ENCODE measurements at places on chromosomes 16 and 17.
A peak's percentile ranks its signal among the peaks of the same experiment; 100 is the strongest.

DNA sequence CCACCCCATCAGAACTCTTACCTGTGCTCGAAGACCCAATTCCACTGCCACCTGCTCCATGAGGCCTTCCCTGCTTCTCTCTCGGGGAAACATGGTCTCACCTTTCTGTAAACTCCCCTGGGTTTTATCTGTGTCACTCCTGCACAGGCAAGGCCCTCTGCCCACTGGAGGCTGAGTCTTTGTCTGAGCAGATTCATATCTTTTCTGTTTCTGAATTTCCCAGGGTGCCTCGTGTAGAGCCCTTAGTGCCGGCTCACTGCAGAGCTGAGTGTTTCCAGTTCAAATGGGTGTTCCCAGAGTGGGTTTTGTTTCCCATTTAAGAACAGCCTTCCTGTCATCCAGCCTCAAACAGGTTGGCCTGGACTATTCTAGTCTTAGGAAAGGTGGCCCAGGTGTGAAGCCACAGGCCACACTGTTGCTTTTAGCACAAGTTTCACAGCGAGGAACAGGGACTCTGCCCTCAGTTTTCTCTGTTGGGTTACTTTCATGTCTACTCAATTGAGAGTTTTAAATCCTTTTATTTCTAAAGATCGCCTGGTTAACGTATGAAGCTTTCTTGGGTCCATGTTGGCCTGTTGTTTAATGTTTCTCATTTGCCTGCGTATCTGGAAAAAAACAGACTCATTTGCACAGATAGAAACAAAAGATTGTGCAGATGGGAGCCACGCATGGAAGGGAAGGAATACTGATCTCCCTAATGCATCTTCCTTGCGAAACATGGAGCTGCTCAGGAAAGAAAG is 228.7 kb downstream of the MSI2 start:
- no peak for DNase-seq

GRCh38 chr16:87345726-87346424 is 28.7 kb upstream of the C16orf95 start:
- no peak for DNase-seq

GRCh38 chr17:42188749-42189650 is 3.7 kb upstream of the HCRT start:
- DNase-seq, result no peak

DNA sequence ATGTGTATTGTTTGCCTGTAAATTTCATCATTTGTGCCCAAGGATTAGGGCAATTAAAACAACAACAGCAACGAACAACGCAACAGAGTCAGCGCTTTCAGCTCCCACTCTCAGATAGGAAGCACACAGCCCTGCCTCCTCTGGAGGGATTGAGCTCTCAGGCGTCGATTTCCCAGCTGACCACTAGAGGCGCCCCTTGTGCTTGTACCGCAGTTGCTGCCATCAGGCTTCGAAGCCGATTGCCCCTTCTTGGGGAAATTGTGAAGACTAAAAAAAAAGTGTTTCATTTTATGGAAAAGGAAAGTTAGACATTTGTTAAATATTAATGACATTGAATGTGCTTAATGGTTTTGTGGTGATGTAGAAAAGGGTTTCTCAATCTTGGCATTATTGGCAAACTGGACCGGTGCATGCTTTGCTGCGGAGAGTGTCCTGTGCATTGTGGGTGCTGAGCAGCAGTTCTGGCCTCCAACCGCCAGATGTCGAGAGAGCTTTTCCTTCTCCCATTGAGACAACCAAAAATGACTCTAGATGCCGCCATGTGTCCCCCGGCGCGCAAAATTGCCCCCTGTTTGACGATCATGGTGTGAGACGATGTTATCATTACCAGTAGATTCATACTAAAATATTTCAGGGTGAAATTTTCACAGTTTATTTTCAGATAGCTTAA is 650.4 kb upstream of the RBFOX1 start:
- DNase-seq, result no peak

DNA sequence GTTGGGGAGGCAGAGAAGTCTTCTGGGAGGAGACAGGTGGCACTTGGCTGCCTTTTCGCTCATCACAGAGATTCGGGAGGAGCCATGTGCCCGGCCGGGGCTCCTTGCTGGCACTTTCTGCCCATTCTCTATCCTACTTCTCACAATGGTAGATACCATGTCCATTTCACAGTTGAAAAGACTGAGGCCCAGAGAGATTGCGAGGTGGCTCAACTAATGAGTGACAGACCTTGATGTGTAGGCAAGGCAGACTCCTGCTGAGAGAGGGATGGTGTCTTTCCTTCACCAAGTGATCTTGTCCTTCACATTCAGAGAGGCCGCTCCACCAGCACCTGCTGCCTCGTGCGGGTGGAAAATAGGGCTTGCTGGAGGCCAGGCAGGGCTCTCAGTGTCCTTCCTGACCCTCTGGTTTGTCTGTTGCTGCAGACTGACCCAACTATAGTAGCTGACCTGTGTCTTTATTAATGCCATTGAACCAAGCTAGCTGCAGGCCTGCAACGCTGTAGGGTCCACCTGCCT is 42.1 kb downstream of the MPRIP start:
- DNase-seq, result no peak

GRCh38 chr17:77618731-77619130 is 339.8 kb upstream of the TNRC6C start:
- DNase-seq, result peak; percentile 30

DNA sequence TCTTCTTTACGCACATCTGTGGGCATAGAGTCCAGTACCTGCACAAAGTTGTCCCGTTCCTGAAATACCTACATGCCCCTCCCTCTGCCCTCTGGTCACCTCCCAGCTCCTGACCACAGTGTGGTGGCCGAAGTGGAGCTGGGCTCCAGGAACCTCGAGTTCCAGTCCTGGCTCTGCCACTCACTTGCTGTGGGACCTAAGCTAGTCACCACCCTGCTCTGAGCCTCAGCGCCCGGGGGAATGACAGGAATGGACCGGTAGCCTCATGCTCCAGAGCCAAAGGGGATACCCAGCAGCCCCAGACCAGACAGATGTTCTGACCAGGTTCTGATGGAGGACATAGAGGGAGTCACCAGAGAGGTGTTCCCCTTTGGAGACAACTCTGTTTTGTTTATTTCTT is 26.7 kb upstream of the ITGA3 start:
- no peak for DNase-seq

DNA sequence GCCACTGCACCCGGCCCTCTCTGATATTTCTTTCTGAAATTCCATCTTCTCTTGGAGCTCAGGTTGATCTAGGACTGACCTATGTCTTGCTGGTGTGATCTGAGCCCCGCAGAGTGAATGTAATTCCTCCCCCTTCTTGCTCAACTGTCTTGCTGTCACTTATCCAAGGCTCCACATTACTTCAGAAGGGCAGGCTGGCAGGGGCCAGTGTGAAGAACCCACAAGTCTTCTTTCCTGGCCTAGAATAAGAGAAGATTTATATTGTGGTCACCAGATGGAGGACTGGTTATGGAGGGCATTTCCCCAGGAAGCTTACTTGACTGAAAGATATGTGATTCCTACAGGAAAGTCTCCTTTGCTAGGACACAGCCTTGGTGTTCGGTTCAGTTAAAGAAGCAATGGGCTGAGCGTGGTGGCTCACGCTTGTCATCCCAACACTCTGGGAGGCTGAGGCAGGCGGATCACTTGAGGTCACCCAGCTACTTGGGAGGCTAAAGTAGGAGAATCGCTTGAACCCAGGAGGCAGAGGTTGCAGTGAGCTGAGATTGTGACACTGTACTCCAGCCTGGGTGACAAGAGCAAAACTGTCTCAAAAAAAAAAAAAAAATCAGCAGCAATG is 13.4 kb downstream of the ITGAL start:
- no peak for DNase-seq

GRCh38 chr16:89786474-89787364 is 29.7 kb downstream of the FANCA start:
- DNase-seq, result no peak

- DNase-seq, result no peak
These were observed 10.1 kb downstream of the TBC1D24 start for GRCh38 chr16:2484898-2485508.

GRCh38 chr17:1813088-1813487 is 16.6 kb downstream of the SMYD4 start:
- DNase-seq, result no peak

DNA sequence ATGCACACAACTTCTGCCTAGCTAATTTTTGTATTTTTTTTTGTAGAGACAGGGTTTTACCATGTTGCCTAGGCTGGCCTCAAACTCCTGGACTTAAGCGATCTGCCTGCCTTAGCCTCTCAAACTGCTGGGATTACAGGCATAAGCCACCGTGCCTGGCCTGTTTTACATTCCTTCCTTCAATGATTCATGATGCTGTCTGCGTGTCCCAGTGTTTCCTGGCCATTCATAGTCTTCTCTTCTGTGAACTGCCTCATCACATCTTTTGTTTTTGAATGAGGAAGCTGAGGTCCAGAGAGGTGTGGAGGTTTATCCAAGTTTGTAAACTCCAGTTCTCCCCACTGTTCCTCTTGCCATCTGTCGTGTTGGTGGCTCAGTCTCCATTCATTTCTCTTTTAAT is 64.5 kb upstream of the MED9 start:
- DNase-seq, result no peak

DNA sequence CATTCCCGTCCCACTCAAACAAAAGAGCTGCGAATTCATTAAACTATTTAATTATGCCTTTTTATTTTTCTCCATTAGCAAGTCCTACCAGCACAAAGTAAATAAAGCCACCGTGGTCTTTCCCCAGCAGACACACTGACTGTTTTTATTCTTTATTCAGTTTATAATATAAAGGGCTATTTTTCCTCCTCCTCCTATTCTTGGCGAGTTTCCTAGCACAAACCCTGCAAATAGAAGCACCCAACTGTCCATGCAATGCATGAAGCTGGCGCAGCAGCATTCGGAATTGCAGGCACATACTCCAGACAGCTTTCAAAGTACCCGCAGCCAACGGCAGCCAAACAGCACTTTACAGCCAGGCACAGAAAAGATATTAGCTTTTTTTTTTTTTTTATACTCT is 583.4 kb upstream of the PSMD7 start:
- DNase-seq, result no peak

- DNase-seq, result no peak
These were observed 16.5 kb upstream of the AKTIP start for GRCh38 chr16:53519417-53520091.

GRCh38 chr16:74297145-74297665 is 591 bp downstream of the PSMD7 start:
- no peak for DNase-seq

GRCh38 chr17:31320241-31320640 is 1.2 kb downstream of the EVI2A start:
- DNase-seq, result no peak

GRCh38 chr16:48999044-48999443 is 282.6 kb downstream of the CBLN1 start:
- no peak for DNase-seq

DNA sequence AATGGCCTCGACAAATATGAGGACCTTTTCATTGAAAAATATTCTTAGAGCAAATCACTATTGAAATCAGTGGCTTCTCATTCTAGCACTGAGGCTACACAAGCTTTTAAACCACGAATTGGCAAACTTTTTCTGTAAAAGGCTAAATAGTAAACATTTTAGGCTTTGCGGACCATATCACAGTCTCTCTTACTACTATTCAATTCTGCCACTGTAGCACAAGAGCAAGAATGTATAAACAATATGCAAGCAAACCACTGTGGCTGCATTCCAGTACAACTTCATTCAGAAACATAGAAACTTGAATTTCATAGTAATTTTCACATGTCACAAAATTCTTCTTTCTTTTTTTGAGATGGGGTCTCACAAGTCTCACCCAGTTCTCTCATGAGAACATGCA is 49.1 kb downstream of the PHLPP2 start:
- DNase-seq, result no peak

- DNase-seq, result peak; percentile 51
These were observed 17.8 kb upstream of the TNS4 start for GRCh38 chr17:40519089-40519775.

GRCh38 chr17:41510251-41511065 is 5.0 kb upstream of the KRT13 start:
- DNase-seq, result no peak

DNA sequence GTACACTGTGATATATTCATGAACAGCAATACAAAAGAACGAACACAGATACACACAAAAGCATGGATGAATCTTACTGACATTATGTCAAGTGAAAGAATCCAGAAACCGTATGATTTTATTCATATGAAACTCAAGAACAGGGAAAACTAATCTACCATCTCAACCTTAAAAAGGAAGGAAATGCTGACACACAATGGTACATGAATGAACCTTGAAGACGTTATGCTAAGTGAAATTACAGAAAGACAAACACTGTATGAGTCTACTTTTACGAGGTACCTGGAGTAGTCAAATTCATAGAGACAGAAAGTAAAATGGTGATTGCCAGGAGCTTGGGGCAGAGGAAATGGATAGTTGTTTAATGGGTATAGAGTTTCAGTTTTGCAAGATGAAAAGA is 8.7 kb upstream of the PRKCB start:
- DNase-seq, result no peak

DNA sequence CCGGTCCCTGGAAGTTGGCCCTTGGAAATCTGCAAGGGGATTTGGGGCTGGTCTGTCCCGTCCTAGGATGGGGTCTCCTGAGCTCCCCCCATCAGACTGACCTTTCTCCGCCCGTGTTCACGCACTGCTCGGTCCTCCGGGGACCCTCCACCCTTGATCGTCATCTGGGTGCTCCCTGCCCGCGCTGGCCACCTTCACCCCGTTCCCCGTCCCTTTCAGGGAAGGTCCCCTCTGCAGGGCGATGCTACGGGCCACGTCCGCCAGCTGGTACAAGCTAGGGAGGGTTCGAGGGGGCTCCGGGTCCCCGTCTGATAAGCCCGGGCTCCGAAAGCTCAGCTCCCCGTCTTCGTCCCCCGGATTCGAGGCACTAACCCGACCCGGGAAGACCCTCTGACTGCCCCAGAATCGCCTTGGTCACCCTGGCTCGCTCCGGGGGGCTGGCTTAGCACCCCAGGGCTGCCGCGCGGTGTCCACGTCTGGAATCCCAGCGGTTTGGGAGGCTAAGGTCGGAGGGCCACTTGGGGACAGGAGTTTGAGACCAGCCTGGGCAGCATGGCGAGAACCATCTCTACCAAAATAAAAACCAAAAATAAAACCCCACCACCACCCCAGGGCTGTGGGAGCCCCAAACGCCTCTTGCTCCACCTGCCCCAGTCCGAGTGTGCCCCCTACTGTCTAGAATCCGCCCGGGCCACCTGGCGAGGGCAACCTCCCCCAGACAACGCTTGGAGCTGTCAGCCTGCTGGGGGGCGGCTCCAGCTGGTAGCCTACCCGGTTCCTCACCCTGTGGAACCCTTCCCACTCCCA is 1.1 kb upstream of the SLC43A2 start:
- peak; percentile 86 for DNase-seq

DNA sequence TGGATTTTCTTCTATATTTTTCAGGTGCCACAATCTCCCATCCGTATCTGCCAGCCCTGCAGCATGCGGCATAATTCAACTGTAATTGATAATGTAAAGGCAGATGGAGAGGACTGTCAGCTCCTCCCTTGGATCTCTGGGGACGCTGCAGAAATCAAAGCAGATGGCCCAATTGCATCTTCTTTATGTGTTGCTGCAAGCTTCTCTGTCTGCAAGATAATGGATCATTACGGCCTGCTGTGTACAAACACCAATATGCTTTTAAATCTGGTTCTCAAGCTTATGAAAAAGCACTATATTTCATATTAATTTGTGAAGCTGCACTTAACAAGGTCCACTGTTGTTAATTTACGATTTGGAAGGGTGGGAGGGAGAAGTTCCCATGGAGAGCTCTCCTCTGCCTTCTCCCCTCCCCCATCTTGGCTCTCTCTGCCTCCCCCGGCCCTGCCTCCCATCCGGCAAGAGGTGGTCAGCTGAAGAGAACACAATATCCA is 607.5 kb downstream of the TOX3 start:
- no peak for DNase-seq

- no peak for DNase-seq
These were observed 12.9 kb upstream of the LITAF start for GRCh38 chr16:11599579-11599978.

Measured in activated naive CD4-positive, alpha-beta T cell treated with anti-CD3 and anti-CD28 coated beads, Interleukin-2, amount 50 U/mL, for 72 hours (primary cell).